Muscle of leg (tissue), 16 donors: ENCODE measurements at places on chromosomes 11 and 22. TPM values are rescaled to one million over a fixed set of nuclear protein-coding genes. Genes with fewer than 3 reads are reported as not detected.

DNA sequence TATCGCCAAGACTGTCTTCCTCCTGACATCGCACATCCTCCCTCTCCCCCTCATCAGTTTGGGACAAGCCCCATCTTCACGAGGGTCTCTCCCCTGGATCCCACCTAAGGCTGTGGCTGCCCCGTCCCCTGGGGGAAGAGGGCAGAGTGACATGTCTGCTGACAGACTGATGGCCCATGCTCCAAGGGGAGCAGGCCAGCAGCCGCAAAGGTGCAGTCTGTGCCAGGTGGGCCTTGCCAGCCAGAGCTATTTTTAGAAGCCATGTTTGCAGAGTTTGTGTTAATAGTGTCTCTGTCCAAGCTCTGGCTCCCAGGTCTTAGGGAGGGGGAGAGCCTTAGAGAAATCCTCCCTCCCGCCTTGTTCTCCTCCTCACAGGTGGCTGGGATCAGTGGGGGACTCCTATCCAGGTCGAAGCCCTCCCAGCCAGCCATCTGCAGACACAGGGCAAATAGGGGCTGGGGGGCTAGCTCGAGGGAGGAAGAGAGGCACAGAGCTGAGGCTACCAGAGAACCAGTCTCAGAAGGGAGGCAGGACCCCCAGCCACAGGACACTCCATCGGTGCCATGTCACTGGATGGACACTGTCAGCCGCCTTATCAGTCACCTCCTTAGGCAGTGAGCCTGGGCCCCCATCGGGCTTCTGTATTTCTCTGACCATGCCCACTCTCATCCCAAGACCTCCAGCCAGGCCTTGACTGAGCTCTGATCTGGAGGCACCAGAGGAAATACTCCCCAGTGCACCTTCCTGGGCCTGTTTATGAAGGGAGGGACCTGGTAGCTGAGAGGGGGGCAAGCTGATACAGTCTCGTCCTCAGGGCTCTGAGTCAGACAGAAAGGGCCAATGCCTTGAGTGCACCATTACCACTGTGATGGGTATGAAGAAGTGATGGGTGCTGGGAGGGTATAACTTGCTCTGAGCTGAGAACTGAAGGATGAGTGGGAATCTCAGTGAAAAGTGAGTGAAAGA lies 49.3 kb downstream of the CHRDL2 start:
- peak; percentile 49 for DNase-seq

GRCh38 chr11:61350336-61350735 lies 11.3 kb downstream of the CYB561A3 start:
- DNase-seq, result no peak

GRCh38 chr11:35549787-35550186 lies 24.4 kb upstream of the PAMR1 start:
- peak; percentile 57 for DNase-seq

GRCh38 chr22:23180893-23181720 lies 798 bp downstream of the BCR start:
- DNase-seq, result peak; percentile 32

- DNase-seq, result peak; percentile 47
These were observed 791 bp downstream of the EI24 start for GRCh38 chr11:125569915-125570621.

DNA sequence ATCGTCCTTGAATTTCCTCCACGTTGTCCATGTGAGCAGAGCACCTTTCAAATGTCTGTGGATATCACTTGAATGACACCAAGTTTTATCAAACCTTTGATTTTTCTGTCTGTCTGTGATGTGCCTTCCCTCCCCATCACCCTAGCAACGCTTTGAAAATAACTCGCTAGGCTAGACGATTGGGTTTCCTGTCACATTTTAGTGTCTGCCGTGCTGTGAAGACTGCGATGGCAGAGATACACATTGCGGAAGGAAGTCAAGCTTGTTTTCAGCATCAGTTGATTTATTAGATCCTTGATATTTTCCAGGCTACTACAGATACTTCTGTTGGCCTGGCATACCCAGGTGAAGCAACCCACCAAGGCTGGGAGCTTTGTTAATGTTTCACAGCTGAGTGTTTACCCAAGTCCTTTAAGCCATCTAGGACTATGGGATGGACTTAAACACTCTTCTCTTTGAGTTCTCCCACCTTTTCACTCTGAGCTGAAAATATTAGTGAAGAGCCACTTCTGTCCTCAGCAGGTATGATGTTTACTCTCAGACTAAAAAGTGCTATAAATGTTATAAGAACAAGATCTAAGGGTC lies 93.6 kb upstream of the CD44 start:
- peak; percentile 73 for DNase-seq

GRCh38 chr22:20439928-20440575 lies 2.4 kb upstream of the SCARF2 start:
- DNase-seq, result no peak

Gene OR2AG2
- polyA plus RNA-seq, result 0.05 TPM

Gene SYT8
- polyA plus RNA-seq, result 0.76 TPM

Gene MRPL49
- 22.2 TPM for polyA plus RNA-seq

Gene UBQLNL
- polyA plus RNA-seq, result 0.19 TPM

Gene OR5A2
- 0.03 TPM for polyA plus RNA-seq

Gene POU2AF1
- polyA plus RNA-seq, result 0.27 TPM

Gene KRTAP5-1
- 0.45 TPM for polyA plus RNA-seq

Gene ANO3
- polyA plus RNA-seq, result 0.70 TPM

Gene PATE4
- polyA plus RNA-seq, result 0.25 TPM
